ENCODE measurements at places on chromosomes 5 and 9.

DNA sequence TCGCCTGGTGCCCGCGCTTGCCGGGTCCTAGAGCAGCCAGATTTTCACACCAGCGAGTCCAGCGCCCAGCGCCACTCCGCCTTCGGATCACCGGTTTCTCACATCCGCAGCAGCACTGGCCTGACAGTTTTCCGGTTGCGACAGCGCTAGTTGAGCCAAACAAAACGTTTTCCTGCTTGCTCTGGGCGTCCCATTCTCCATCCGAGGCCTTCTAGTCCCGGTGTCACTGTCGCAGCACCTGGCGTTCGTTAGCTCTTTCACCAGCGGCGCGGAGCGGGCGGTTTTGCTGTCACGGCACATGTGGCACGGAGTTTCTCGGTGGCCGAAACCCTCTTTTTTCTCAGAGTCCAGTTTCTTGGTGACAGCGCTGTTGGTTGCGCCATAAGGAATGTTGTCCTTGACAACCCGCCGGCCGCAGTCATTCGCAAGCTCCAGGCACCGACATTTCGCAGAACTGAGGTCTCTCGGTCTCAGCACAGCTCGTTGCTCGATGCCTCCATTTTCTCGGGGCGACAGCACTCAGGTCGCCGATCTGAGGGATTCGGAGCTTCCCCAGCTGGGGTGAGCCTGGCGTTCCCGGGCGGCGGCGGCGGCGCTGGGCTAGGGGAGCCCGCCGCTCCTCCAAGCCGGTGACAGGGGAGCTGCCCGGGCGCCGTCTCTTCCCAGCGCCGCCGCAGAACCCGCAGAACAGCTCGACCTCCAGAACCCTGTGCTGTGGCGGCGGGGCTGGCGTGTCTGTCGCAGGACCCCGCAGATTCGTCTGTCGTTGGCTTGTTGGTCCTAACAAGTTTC lies 47.8 kb downstream of the ANXA2R start:
- DNase-seq = peak; percentile 89

- DNase-seq = no peak
Measured at GRCh38 chr5:37881359-37881758, 41.5 kb upstream of the GDNF start.

GRCh38 chr5:64077589-64077988 lies 88.1 kb upstream of the RNF180 start:
- DNase-seq = no peak

- no peak for DNase-seq
Measured at GRCh38 chr9:112308588-112308987, 24.8 kb downstream of the PTBP3 start.

DNA sequence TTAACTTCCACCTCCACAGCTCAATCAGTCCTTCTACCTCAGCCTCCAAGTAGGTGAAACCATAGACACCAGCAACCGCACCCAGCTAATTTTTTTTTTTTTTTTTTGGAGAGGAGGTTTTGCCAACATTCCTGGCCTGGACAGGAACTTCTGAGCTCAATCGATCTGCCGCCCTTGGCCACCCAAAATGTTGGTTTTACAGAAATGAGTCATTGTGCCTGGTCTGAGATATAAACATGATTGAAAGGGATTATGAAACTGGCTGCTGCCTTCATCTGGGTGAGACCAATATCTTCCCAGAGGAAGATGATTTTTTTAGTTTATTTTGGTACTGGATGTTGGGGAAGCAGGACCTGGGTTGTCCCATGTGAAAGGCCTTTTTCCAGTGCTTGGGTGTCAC lies 9.2 kb downstream of the TAF11L12 start:
- no peak for DNase-seq

GRCh38 chr9:114616684-114617520 lies 5.8 kb downstream of the TMEM268 start:
- no peak for DNase-seq

DNA sequence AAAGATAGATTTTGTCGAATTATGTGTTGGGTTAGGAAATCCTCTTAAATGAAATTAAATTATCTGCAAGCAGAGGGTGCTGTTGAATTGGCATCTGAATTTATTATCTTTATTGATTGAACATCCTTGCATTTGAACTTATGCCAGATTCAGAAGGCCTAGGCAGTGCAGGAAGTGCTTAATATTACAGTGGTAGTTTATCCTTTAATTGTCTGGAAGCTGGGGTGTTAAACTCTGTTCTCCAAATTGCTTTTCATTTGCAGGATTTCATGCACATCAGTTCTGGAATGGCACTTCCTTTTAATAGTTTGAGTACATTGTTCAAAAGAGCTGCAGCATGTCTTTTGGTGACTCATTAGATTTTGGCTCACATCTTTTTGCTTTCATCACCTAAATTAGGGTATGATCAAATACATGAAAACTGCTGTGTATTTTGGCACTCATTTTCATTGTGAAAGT lies 186.3 kb downstream of the KDM4C start:
- DNase-seq = no peak

DNA sequence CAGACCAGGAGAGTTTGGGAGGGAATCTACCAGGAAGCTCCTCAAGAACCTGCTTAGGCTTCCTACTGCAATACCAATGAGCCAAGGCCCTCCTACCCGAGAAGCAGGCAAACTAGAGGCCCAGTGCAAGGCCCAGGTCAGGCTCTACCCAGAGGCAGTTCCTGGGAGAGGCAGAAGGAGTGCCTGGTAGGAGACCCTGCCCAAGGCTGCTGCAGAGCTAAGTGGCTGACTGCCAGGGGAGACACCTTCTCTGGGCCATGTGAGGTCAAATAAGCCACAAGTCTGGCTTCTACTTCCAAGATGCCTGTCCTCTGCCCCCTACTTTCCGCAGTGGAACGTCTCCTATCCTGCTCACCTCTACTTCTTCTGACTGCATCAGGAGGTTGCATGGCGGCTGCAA lies 17.8 kb downstream of the ACSL6 start:
- DNase-seq = no peak

- DNase-seq = no peak
Measured at GRCh38 chr9:115884846-115885245, 268.7 kb upstream of the PAPPA start.

GRCh38 chr5:38376404-38376803 lies 118.0 kb downstream of the EGFLAM start:
- no peak for DNase-seq

- DNase-seq = no peak
Measured at GRCh38 chr5:143896966-143897365, 85.0 kb downstream of the HMHB1 start.

GRCh38 chr5:174337276-174338184 lies 292.0 kb downstream of the NSG2 start:
- DNase-seq = no peak

DNA sequence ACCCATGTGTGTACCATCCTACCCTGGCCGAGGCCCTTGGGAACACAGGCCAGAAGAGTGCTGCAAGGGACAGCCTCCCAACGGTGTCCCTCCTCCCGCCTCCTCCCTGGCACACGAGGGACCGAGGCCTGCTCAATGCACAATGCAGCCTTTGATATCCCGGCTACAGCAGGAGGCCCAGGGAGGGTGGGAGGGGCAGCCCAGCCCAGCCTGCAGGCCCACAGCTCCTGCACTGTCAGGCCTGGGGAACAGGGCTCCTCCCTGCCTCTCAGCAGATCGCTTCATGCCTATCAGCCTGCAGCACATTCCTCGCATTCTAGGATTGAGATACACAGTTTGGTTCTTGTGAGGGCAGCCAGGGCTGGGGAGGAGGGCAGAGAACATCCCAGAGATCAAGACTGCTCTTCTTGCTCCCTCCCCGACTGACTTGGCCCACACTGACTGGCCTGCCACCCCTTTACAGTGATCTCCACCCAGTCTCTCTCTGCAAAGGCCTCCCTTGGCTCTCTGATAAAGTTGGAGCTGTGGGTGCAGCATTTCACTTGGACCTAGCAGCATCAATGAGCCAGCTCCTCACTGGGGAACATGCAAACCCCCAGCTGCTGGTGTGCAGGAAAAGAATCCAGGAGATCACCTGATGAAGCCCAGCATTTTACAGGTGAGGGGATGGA lies at the start of gene SH3TC2:
Gene SH3TC2, minus strand, starts transcription at position 46 of the 671 bp plus-strand sequence. Its CDS starts 40 bp downstream, at position 6.
- DNase-seq = no peak

GRCh38 chr5:178284093-178284675 lies 51.6 kb upstream of the PHYKPL start:
- no peak for DNase-seq

- no peak for DNase-seq
Measured at GRCh38 chr9:18467696-18468095, 6.3 kb upstream of the ADAMTSL1 start.

DNA sequence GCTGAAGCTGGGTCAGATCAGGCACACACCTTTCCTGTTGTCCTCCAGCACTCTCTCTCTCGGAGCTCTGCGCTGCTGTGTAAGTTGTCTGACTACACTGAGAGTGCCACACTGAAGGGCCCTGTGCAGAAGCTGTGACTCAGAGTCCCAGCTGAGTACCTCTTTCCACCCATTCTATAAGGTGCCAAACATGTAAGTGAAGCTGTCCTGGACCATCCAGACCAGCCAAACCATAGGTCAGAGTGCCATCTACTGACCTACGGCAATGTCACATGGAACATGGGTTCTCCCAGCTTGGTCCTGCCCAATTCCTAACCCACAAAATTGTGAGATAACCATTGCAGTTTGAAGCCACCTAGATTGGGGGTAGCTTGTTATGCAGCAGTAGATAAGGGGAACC lies 68.2 kb downstream of the ADCY2 start:
- DNase-seq = no peak

DNA sequence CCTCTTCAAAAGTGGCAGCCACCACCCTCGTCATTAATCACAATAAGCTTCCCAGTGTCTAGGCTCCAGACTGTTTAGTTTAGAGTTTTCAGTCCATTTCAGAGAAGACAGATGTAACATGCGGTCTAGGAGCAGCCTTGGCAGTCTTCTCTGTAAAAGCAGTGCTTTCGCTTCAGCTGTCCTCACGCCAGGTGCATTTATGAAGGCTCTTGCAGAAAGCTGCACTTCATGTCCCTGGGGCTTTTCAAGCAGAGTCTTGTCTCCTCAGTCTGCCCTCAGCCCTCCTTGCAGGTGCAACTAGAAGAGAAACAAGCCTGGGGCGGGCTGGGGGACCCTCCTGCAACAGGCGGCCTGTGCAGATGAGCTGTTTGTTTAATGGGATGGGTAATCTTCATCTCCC lies 281.9 kb downstream of the DRD1 start:
- DNase-seq = no peak

GRCh38 chr5:84437673-84438315 lies 53.1 kb upstream of the EDIL3 start:
- DNase-seq = no peak

DNA sequence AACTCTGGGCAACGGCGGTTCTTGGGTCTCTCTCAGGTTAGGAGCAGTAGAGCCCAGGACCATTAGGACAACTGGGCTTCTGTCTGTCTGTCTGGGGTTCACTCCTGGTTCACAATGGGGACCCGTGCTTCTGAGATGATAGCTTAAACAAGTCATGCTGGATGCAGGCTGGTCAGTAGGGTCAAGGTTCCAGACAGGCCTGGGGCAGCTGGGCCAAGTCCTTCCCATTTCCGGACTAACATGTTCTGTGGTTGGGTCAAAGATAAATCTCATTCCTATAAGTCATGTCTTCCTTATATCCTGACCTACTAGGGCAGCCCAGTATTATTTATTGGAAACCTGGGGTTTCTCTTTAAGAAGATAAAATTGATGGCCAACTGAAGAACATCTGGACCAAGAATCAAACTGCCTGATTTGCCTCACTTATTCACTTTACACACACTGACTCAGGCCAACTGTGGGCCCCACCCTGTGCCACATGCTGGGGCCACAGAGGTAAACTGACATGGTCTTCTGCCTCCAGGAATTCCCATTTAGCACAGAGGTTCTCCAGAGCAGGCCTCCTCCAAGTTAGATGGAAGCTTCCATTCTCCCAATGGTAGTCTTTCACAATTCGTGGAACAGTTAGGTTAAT lies 8.3 kb downstream of the HDHD3 start:
- DNase-seq = no peak

DNA sequence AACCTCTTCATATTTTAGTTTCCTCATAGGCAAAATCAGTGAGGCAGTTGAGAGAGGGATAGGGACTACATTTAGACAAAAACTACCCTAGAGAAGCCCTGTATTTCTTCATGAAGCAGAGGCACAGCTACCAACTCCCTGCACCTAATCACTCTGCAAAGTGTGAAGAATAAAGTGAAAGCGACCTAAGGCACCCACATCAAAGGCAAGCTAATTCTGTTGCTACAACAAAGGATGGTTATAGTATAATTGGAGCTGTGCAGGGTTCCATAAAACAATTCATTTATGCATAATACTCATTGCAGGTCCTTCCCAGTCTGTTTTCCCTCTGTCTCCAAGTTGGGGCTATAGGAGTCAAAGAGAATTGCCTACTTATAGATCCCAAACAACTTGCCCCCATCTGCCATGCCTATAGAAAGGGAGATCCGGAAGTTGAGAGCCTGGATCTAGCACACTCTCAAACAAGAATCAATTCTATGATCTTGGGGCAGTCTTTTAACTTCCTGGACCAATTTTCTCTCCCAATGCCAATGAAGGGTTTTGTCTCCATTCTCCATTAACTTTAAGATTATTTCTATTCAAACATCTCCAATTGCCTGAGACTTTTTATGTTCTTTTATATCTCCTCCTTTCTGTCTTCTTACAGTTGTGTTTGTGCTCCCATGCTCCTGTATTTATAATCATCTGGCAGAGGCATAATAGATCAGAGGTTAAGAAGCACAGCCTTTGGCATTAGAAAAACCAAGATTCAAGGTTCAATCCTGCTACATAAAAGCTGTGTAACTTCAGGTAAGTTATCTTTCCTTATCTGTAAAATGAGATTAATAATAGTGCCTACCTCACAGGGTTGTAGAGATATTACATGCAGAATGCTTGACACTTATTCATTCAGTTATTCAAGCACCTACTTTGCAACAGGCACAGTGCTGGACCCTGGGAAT lies 56.0 kb upstream of the PTGER4 start:
- peak; percentile 70 for DNase-seq

DNA sequence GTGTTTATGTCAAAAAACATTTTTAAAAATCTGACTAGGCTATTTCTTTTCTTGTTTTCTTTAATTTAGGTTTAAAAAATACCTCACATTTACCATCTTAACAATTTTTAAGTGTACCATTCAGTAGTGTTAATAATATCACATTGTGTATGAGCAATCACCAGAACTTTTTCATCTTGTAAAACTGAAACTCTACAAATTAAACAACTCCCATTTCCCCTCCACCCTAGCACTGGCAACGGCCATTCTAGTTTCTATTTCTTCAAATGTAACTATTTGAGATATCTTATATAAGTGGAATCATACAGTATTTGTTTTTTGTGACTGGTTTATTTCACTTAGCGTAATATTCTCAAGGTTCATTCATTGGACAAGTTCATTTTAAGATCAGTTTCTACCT lies 27.7 kb downstream of the PLCXD3 start:
- DNase-seq = no peak

DNA sequence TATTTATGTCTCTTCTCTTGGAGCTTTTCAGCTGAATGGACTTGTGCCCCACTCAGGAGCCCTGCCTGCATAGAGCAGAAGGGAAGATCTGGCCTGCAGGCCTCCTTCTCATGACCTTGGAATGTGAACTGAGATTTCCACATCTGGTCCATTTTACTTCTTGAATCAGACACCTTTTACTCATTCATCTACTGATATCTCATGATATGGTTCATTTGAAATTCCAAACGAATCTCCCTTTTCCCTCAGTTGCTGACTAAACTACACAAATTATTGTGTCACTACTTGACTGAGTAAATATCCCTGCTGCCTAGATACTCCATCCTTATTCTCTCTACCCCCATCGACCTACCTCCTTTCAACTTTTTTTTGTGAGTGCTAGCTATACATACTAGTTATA lies 138.7 kb downstream of the PLCXD3 start:
- no peak for DNase-seq
